Activated CD8-positive, alpha-beta T cell treated with anti-CD3 and anti-CD28 coated beads for 36 hours (primary cell): ENCODE measurements at places on chromosomes 12 and 14.
A peak's percentile ranks its signal among the peaks of the same experiment; 100 is the strongest.

- no peak for DNase-seq
Observed at GRCh38 chr12:119772431-119772830, 104.5 kb downstream of the PRKAB1 start.

DNA sequence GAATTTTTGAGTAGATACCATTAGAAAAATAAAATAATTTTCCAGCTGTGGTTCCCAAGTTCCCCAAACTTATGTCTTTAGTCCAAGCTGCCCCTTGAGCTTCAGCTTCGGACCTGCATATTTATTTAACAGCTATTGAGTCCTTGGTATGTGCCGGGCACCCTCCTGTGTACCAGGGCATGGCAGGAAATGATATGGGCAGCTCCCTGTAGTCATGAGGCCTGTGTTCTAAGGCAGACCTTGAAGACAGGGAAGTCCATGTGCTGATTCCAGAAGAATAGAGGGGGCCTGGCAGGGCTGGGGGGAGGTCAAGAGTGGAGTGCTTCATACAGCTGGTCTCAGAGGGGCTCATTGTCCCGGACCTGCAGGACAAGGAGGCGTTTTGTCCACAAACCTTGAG is 29.2 kb downstream of the TRAF3 start:
- DNase-seq: no peak

DNA sequence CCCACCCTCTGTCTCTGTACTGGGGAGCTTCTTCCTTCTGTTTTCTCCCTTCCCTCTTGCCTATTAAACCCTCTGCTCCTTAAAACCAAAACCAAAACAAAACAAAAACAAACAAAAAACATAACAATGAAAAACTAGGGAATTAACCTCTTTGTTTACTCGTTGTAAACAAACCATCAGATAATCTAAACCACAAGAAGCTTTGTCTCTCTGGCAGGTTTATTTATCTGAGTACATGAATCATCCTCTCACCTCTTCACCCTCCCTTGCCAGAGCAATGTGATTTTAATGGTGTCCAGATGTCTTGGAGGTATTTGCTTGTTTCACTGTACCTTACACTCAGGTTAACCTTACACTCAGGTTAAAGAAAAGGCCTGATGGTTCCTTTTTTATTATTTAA is 66.1 kb downstream of the DYRK2 start:
- no peak for DNase-seq

DNA sequence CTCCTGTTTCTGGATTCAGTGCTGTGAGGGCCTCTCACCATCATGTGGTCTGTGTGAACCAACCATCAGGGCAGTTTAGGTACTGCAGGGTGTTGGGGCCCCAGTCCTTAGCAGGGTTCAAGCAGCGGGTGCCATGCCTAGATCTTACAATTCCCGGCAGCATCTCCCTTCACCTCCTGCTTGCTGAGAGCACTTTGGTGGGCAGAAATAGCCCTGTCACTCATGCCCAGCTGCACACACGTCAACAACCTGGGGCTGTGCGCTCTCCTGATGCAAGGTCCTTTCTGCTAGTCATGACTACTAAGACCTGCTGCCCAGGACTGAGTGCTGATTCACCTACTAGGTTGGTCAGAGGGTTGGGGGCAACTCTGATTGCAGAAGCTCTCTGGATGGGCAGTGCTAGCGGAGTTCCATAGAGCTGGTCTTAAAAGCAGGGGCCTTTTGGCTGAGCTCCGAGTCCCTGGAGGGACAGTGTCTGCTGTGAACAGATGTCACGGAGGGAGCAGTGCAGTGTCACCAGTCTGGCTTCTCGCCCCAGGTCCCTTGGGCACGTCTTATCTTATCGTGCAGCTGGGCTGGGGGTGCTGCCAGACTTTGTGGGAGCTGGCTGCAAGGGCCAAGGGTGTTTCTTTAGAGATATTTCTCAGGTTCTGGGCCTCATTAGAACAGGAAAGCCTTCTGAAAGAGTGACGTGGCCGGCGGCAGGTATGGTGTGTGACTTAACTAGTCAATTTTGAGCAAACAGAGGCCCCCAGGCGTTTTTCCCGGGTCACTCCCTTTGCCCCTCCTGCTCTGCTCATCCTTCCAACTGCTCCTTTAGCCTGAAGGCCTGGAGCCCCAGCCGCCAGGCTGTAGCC is 71.8 kb downstream of the NINJ2 start:
- DNase-seq: no peak

- DNase-seq: no peak
Observed at GRCh38 chr14:80239631-80240030, 28.3 kb upstream of the DIO2 start.

DNA sequence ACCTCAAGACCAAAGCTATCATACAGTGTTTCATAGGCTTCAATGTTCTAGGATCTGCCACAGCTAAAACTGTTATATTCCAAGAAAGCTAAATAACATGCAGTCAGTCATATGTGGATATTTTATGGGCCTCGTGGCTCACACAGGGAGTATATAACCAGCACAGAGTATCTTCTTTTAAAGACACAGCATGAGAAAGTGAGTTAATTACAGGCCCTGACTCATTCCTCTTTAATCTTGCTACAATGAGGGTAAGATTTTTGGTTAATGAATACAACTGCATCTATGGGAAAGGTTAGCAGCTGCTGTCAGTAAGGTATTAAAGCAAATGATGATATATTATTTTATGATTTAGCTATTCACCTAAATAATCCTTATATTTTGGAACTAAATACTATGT is 111.0 kb downstream of the TRAFD1 start:
- no peak for DNase-seq

- no peak for DNase-seq
Observed at GRCh38 chr12:105499205-105499604, 168.7 kb downstream of the C12orf75 start.

DNA sequence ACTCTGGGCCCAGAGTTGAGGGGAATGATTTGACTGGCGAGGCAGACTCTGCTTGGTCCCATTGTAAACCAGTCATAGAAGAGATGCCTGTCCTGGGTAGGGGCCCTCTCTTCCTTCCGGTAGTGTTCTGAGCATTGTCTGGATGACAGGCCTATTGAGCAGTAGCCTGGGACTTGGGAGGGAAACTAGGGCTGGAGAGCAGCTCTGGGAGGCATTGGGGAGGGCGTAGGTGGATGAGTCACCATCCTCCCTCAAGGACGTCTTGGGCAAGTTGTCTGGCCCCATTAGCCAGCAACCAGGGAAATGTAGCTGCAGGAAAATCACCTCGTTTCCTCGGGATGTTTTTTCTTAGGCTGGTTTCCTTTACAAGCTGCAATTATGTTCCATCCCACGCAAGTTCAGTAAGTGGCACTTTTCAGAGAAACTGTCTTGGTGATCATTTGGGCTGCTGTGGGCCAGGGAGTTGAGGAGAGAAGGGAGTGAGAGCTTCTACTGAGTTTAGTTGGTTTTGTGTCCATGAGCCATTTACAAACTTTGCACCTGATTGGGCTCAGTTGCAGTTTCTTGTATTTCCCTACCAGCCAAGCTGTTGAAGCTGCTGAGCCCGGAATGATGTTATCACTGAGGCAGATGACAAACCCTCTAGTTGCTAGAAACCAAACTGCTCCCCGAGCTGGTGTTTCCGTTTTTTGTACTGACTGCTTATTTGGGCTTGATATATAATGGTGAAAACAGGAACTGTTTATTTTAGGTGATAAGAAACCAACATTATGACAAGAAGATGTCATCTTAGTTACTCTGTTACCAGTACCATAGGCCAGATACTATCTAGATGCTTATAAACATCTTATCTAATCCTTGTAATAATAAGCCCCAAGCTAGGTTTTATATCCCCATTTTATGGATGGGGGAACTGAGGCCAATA is 147.6 kb downstream of the CHST11 start:
- peak; percentile 54 for DNase-seq

GRCh38 chr12:5882511-5883190 is 62.4 kb downstream of the ANO2 start:
- DNase-seq: no peak

- no peak for DNase-seq
Observed at GRCh38 chr12:115324949-115325593, 641.1 kb upstream of the TBX3 start.

DNA sequence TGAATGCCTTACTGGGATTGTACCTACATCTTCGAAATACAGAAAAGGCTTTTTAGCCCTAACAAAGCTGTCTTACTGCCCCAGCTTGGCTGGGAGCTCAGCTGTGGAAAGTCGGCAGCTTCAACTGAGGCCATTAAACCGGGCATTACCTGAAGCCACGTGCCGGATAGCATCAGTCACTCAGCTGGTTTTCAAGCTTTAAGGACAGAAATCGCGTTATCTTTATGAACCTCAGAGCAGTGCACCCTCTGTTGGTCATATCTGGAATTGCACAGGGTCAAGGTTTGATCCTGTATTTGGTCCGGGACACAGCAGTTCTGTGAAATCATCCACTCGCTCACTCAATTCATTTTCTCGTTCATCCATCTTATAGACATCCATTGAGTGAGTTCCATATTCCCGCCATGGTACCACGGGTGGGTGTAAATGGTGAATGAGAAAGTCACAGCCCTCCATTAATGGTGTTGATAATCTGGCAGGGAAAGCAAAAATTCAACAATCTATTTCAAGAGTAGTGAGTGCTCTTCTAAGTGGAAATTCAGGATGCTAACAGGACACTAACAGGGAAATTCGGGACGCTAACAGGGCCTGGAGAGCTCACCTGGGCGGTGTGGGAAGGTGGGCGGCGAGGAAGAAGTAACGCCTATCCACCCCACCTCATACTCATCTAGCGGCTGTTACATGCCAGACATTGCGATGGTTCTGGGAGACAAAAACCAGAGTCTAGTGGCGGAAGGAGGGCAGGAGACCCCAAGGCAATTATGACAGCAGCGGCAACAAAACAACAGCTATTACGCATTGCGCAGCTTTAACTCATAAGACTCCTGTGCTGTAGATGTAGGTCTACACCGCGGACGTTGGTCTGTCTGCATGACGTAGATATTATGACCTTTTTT is 60.6 kb upstream of the TCL1A start:
- DNase-seq: peak; percentile 70

- DNase-seq: peak; percentile 65
Observed at GRCh38 chr14:78448164-78449094, 278.3 kb downstream of the NRXN3 start.

- DNase-seq: no peak
Observed at GRCh38 chr12:16675438-16675837, 69.5 kb upstream of the LMO3 start.

DNA sequence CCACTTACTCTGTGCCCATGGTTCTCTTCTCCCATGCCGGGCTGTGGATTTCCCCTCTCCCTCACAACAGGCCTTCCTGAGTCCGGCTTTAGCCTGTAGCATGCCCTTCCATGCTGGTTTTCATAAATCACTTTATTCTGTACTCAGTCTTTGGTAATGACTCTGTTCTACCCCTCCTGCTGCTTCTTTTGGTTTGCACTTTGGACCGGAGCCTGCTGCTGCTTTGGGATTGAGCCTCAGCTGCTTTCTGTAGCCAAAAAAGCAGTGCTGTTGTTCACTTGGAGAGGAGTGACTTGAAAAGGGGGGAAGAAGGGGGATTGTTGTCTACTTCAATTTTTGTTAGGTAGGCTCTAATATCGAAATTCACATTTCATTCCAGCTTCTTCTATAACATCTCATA is 8.5 kb upstream of the SLC6A13 start:
- DNase-seq: no peak

DNA sequence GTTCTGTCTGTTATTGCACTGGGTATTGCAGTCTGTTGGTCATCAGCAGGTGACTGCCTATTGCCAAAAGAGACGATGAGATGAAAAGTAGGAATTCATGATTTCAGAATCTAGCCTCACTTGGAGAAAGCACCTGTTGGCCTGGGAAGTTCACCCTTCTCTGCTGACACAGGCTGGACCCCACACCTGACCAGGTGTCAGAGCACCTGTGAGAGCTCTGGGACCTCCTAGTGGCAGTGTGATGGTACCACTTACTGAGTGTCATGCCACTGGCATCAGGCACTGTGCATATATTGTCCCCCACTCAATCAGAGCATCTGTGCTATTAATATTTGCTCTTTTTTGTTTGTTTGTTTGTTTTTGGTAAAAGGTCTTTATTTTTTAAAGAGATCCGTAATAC is 68.0 kb downstream of the RASSF3 start:
- no peak for DNase-seq

DNA sequence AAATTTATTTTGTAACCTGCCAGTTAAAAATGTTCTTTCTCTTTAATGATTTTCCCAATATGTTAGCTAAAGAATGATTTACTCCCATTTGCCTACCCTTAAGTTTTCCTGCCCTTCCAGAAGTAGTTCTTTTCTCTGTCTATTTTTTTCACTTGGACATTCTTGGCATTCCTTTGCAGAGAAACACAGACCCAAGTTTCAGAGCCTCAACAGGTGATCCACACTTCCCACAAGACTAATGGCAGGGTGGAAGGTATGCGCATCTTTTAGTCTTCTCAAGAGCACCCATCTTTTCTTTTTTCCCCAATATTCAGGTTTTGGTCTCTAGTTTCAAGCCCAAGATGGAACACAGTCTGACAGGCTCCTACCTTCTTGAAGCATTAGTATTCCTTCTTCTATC is 420.7 kb downstream of the ADAMTS20 start:
- no peak for DNase-seq

GRCh38 chr12:92504594-92504981 is 198.2 kb upstream of the PLEKHG7 start:
- no peak for DNase-seq

DNA sequence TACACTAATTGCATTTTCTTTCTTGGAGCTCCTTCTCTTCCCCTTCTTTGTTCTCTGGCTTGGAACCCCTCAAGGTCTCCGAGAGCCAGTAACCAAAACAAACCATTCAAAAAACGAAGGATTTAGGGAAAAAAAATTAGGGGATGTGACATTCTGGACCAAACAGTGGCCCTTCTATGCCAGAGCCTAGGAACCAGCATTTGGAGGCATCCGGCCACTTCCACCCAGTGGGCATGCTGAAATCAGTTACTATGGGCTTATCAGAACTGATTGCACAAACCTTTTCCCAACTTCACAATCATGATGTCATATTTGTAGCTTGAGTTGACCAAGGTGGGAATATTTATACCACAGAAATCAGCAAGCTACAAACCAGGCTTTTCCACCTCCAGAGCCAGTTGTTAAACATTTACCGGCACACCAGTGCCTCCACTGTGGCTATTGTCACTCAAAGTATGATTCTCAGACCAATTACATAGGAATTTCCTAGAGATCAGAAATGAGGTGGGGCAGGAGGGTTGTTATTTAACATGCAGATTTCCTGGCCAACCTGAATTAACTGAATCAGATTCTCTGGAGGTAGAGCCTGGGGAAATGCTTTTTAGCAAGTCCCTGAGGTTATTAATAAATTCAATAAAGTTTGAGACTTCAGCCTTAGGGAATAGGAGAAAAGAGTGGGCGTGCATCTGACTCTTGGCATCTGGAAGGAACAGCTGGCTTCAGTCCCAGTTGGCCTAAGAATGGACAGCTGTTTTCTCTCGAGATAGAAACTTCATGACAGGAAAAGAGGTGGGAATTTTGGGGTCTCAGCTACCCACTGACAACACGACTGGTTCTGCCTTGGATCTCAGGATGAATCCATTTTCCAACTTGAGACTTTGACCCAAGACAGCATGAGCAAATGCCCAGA is 273.9 kb downstream of the ZFP36L1 start:
- DNase-seq: no peak

GRCh38 chr12:69161829-69162228 is 77.5 kb upstream of the CPSF6 start:
- DNase-seq: peak; percentile 77
